ENCODE measurements at places on chromosomes 5 and 9. TPM values are rescaled to one million over a fixed set of nuclear protein-coding genes. Genes with fewer than 3 reads are reported as not detected.

GRCh38 chr9:71592400-71592799 lies 175.9 kb downstream of the CEMIP2 start:
- no peak for DNase-seq

DNA sequence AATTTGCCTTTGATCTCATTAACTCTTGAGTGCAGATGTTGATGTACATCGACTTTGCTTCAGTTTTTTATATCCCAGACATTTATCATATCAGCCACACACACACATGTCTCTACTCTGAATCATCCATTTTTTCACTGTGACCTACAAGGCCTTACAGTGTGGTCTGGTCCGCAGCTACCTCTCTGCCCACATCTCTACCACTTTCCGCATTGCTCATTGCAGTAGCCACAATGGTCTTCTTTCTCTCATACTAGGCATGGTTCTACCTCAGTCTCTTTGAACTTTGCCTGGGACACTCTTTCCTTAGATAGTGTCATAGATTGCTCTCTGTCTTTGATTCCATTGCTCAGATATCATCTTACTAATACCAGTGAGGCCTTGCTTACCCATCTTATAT lies 87.9 kb upstream of the FSD1L start:
- DNase-seq, result no peak

GRCh38 chr5:57128325-57128724 lies 45.5 kb upstream of the GPBP1 start:
- DNase-seq, result no peak

DNA sequence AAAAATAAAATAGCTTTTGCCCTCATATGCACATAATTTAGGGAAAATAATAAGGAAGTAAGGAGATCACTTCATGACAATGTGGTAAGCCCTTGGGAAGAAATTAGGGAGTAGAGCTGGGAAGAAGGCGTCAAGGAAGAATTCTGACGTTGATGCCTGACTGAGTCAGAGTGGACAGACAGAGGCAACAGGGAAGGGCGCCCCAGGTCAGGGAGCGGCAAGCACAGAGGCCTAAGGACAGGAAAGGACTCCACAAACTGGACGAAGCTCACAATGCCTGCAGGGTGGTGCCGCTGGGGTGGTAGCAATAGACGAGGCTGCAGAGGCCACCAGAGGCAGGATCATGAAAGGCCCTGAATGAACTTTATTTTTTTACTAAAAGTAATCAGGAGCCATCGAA lies 7.6 kb downstream of the DRD1 start:
- DNase-seq, result no peak

DNA sequence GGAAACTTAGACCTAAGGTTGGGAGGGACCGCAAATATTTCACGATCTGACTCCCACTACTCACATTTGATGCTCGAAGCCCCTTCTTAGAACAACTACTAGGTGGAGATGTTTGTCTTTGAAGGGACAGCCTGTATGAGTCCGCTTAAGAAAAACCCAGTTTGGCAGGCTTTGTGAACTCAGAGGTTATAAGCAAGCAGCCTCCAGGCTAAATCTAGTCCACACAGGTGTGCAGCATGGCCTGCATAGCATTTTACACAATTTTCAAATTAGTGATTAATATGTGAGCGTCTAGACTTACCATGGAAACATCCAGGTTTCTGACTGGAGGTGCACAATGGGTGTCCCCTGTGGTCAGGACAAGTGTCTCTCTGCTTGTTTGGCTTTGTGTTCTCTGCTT lies 127.1 kb downstream of the KIF4B start:
- DNase-seq, result no peak

GRCh38 chr5:169431386-169431785 lies 130.4 kb upstream of the SLIT3 start:
- DNase-seq, result no peak

DNA sequence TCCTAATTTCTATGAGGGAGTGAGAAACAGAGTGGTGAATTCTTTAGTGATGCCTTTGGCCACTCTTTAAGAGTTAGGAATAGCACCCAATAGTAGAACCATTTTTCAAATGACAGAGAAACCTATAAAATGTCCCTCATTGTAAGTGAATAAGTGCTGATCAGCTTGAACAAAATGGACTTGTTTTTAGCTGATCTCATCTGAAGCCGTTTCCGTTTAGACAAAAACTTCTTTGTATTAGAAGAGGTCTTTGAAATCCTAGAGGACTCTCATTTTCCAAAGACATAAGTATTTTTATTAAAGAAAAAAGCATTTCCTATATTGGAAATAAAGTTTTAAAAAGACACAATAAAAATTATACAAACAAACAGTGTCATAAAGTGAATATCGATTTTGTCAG lies 273.9 kb downstream of the ARHGEF28 start:
- no peak for DNase-seq

DNA sequence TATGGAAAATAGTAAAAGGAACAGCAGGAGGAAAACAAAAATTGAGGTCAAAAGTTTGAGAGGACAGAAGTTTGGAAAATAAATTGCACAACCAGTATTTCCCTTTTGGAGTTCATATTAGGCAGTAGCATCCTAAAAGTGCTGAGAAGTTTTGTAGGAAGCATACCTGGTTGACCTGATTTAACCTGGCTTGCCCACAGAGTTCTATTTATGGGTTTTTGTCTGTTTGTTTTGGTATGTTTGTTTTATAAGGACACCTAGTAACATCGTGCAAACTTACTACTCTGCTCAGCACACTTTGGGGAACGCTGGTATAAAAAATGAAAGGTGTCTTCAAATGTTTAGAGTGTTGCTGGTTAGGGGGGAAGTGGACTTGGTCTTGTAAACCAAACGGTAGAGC lies 15.1 kb downstream of the ADRB2 start:
- DNase-seq, result no peak

The PTPDC1 gene
- 5.9 TPM for total RNA-seq

The REEP2 gene
- total RNA-seq, result 4.5 TPM

The TTC33 gene
- total RNA-seq, result 10.4 TPM

The SGCD gene
- total RNA-seq, result 0.28 TPM

The SHC3 gene
- total RNA-seq, result 0.20 TPM

The TAF9 gene
- total RNA-seq, result 92.5 TPM

All from Caco-2 (cell line).